Prostate gland (tissue), 2 donors: ENCODE measurements at places on chromosomes 7 and 10. TPM values are rescaled to one million over a fixed set of nuclear protein-coding genes. Genes with fewer than 3 reads are reported as not detected.

Gene ATOH7
- not detected for total RNA-seq

Gene UPK3BL2
- total RNA-seq, result 33.5 TPM

Gene OR6B1
- not detected for total RNA-seq

Gene CEP41
- 16.2 TPM for total RNA-seq

Gene CUBN
- 1.3 TPM for total RNA-seq

Gene VAX1
- not detected for total RNA-seq

Gene ANKRD61
- total RNA-seq, result 0.74 TPM

Gene CNPY1
- not detected for total RNA-seq

Gene AHR
- total RNA-seq, result 49.4 TPM

Gene OPALIN
- total RNA-seq, result not detected

Gene MYL10
- not detected for total RNA-seq

Gene PLCE1
- 3.5 TPM for total RNA-seq

Gene HOXA9
- 14.7 TPM for total RNA-seq

- peak; percentile 74 for DNase-seq
These were observed 201.3 kb downstream of the JCAD start for GRCh38 chr10:29857843-29858701.

GRCh38 chr10:68171539-68172080, 60.3 kb downstream of the ATOH7 start:
- DNase-seq, result no peak

GRCh38 chr7:74657692-74658177, at the start of gene GTF2I:
GTF2I (plus strand) TSS chr7:74657718; CDS start chr7:74689129, 31,411 bp downstream.
- DNase-seq, result no peak

DNA sequence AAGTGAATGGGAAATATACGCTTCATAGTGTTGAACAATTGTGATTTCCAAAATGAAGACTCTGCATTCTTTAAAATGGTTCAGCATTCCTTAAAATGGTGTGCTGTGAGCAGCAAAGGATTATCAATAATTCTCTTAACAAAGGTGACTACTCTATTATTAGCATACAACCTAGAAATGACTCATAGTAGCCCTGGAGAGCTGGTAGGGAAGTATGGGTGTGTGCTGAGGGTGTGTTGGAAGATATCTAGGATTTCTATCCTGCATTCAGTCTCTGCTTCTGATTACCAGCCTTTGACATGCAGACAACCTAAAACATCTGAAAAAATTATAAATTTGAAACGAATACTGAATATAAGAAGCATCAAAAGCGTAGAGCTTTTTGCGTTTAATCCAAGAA, 72.5 kb downstream of the SEMA3D start:
- no peak for DNase-seq

DNA sequence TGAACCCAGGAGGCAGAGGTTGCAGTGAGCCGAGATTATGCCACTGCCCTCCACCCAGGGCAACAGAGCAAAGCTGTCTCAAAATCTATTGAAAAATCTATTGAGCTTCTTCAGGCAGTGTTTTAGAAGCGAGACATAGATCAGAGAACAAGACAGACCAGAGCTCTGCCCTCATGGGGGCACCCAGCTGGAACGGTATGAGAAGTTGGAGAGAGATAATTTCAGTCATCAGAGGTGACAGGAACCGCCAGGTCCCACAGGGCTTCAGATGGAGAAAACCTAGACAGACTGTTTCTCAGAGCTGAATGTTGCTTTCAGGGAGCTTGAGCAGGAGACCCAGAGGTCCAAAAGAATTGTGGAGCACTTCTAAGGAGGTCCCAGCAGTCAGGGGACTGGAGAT, 14.2 kb upstream of the GTF2IRD1 start:
- no peak for DNase-seq

- peak; percentile 19 for DNase-seq
These were observed 27.3 kb downstream of the HYAL4 start for GRCh38 chr7:123871998-123872867.

DNA sequence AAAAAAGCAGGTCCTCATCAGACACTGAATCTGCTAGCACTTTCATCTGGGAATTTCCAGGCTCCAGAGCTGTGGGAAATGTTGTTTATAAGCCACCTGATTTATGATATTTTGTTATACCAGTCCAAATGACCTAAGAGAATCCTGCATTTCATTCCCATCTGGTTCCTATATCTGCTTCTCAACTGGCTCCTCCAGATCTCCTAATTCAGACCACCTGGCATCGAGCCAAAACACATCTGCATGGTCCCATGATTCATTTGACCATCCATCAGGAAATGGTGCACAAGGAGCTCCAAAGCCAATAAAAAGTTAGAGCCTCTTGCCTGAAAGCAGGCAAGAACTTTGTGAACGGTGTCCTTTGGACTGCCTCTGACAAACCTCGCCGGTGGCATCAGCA, 108.9 kb downstream of the IPMK start:
- DNase-seq, result no peak

DNA sequence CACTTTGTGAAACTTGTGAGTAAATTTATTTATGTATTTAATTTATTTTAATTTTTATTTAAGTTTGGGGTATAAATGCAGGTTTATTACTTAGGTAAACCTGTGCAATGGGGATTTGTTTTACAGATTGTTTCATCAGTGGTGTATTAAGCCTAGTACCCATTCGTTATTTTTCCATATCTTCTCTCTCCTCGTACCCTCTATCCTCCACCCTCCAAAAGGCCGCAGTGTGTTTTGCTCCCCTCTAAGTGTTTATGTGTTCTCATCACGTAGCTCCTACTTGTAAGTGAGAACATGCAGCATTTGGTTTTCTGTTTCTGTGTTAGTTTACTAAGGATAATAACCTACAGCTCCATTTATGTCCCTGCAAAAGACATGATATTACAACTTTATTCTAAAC, 145.4 kb upstream of the SMIM30 start:
- DNase-seq, result no peak

DNA sequence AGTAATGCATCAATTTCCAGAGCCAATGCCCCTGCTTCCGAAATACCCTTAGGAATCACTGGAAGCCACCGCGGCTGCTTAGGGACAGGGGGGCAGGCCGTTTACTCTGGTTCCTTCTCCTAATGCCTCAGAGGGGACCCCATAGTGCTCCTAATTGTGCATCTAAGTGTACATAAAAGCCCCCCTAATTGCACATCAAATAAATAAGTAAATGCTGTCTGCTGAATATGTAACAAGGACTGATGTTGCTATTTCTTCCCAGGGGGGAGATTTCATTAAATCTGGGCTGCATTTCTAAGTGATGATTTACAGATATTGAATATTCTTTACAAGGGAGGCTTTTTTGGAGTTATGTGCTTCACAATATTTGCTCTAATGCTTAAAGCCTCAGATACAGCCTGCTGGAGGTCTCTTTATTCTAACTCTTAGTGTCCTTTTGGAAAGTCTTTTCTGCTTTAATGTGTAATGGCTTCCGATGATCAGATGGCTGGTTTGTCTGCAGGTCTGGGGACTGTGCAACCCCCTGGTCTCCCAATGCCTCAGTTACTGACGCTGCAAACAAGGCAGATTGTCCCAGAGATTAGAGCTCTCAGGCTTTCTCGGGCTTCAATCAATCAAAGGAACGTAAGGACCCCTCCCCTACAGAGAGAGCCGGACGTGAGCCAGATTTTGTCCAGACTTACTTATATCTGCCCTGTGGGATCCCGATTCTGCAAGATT, 143.0 kb downstream of the PRPF18 start:
- DNase-seq, result no peak

DNA sequence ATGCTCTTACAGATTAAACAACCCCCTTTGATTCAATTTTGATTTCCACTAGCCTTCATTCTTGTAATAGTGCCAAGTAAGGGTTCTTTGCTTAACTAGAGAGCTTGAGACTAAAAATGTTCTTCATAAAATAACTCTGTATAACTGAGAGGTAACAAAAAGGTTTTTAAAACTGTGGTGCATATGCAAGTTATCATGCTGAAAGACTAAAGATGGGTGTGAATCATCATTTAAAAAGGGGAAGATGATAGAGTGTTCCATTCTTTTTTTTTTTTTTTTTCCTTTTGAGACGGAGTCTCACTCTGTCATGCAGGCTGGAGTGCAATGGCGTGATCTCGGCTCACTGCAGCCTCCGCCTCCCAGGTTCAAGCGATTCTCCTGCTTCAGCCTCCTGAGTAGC, 11.1 kb downstream of the MDFIC start:
- DNase-seq, result no peak

DNA sequence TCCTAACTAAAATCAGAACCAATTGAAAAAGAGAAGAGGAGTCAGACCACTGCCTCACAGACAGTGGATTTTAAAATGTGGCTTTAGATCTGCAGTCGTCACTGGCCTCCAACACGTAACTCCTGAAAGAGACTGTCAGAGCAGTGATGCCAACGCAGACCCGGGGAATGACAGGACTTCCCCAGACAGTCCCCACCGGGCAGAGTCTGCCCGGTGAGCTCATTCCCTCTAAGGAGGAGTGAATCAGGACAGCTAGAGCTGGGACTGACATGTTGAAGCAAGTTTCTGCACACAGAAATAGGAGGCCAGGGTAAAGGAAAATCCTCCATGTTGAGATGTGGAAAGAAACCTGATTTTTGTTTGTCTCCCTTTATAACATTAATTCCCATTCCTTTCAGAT, 105.0 kb downstream of the TES start:
- peak; percentile 21 for DNase-seq

DNA sequence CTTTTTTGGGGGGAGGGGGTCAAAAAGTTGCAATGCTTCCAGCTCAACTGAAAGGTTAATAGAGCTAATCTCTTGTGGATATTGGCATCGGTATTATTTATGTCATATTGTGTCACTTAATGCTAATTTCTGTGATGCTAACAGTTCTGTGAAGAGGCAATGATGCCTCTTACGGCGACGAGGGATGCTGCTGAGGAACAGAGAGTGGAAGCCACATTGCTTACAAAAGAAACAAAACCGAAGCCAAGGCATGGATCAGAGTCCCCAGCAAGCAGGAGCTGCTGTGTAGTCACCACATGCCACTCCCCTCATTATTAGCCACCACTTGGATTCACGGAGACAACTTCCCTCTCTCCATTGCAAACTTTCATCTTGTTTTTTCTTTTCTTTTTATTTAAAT, 536.5 kb upstream of the MGMT start:
- no peak for DNase-seq

DNA sequence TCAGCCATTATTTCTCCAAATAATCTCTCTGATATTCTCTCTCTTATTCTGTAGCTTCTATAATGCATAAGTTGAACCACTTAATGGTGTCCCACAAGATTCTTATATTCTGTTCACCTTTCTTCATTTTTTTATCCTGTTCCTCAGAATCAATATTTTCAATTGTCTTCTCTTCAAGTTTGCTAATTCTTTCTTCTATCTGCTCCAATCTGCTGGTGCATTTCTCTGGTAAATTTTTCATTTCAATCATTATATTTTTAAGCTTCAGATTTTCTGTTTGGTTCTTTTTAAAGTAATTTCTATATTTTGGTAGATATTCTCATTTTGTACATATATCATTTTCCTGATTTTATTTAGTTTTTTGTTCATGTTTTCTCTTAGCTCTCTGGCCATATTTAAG, 272.6 kb downstream of the ZEB1 start:
- DNase-seq, result no peak

DNA sequence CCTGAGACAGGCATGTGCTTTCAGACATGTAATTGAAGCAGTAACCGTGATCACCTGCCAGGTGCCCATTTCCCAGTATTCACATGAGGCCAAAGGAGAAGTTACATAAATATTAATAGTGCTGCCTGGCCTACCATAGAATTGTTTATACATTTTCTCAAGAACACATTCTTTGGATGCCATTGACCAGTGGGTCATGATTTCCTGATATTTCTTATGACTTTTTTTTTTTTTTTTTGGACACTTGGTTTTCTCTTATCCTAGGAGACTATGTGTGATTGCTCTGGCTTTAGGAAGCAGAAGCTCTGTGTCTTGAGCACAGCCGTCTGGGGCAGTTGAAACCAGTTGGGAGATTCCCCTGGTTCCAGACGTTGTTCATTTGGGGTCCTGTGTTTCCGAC, 143.9 kb upstream of the NPS start:
- no peak for DNase-seq

GRCh38 chr7:39882148-39882784, 67.8 kb upstream of the CDK13 start:
- no peak for DNase-seq

DNA sequence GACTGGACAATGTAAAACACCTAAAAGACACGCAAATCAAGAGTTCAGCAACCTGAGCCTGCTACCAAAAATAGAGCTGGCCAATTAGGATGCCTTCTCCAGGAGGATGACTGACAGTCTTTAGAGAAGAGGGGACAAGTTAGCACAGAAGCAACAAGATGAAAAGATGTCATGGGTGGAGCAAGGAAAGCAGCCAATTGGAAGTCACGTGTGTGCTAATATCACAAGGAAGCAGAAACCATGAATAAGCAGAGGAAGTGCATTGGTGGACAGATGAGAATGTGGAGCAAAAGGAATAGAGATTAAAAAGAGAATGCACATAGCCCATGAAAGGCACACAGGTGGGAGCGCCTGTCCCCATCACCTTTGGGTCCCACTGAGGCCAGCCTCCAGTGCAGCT, 148.1 kb downstream of the SLC25A13 start:
- no peak for DNase-seq

DNA sequence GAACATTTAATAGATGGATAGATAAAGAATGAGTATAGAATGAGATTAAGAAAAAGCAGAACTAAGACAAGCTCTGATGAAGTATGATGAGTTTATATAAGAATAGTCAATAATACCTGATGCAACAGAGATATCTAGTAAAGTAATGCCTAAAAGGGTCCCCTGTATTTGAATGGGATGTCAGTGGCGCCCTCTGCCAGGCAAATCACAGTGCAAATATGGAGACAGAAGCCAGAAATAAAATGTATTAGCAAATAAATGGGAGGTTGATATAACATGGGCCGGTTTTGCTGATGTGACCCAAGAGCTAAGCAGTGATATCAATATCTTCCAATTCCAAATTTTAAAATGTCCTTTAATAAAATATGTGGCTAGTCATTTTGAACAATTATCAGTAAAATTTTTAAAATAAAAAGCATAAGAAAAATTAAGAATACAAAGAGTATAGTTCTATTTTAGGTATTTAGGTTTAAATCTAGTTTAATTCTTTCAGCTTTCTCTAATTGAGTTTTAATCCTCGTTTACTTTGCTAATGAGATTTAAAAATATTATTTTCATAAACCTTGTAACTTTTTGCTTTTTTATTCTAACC, 62.6 kb downstream of the ADK start:
- DNase-seq, result peak; percentile 18

- no peak for DNase-seq
These were observed 15.4 kb upstream of the UCN3 start for GRCh38 chr10:5349362-5349761.

- no peak for DNase-seq
These were observed 47.3 kb downstream of the PIP4K2A start for GRCh38 chr10:22667093-22667480.

GRCh38 chr10:125082881-125083575, 77.3 kb downstream of the CTBP2 start:
- DNase-seq, result no peak

GRCh38 chr10:126504761-126505112, 116.5 kb upstream of the ADAM12 start:
- DNase-seq, result no peak

GRCh38 chr10:58853668-58854067, 322.8 kb upstream of the PHYHIPL start:
- no peak for DNase-seq

- DNase-seq, result no peak
These were observed 48.9 kb upstream of the GJD4 start for GRCh38 chr10:35555962-35556930.
